CD4-positive, alpha-beta memory T cell (primary cell): ENCODE measurements at places on chromosomes 2 and 18.
A peak's percentile ranks its signal among the peaks of the same experiment; 100 is the strongest.

DNA sequence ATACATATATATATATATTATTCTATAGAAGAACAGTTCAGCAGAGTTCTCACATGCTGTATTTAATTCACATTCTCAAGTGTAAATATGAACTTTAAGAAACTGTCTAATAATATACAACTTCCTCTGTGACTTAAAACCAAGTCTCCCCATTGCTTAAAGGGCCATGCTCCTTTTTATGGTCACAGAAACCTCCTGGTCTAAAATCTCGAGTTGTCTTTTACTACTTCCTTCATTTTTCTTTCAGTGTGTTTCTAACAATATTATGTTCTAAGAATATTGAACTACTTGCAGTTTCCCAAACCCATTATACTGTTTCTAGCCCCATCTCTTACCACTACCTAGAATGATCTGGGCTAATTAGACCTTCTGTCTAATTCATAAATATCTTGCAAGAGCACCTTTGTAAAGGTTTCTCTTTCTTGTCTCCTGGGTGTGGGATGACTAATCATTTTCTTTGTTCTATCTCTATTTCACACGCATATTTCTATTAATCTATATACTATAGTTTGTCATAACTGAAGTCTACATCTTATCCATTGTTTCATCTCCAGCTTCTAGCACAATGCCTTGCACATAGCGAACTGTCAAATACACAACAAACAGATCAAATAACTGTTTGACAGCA, 48.8 kb downstream of the ERBB4 start:
- no peak for DNase-seq

GRCh38 chr18:25322806-25323205, 29.2 kb downstream of the ZNF521 start:
- DNase-seq: no peak

GRCh38 chr2:71546777-71547281, 93.5 kb downstream of the DYSF start:
- DNase-seq: no peak

- peak; percentile 62 for DNase-seq
Measured at GRCh38 chr2:10668402-10669012, 21.3 kb downstream of the NOL10 start.

GRCh38 chr2:224927011-224927410, 115.3 kb downstream of the DOCK10 start:
- DNase-seq: no peak
